ENCODE measurements at places on chromosomes 3 and 15.
A peak's percentile ranks its signal among the peaks of the same experiment; 100 is the strongest.

- no peak for DNase-seq
Measured at GRCh38 chr15:80399508-80399907, 4.7 kb upstream of the ARNT2 start.

DNA sequence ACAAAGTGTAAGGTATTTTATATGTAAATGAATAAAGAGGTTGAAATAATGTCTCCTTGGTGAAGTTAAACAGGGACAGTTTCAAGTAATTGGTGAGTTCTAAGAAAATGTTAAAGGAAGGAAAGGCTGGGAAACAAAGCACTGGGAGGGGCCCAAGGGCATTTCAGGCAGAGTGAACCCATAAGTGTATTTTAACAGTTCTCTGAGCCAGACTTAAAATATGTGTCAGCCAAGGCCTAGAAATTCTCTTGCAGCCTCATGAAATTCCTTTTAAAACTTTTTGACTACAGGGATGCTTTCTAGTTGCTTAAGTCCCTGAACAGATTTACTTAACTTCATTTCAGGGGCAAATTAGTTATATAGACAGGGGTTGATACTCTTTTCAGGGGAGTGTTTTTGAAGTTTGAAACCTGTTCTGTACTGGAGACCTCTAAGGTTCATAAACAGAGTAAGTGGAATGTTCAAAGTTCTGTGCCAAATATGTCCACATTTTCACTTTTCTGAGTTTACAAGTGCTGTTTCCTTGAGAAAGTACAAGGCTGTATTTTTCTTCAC lies 77.6 kb downstream of the GALK2 start:
- DNase-seq, result no peak

DNA sequence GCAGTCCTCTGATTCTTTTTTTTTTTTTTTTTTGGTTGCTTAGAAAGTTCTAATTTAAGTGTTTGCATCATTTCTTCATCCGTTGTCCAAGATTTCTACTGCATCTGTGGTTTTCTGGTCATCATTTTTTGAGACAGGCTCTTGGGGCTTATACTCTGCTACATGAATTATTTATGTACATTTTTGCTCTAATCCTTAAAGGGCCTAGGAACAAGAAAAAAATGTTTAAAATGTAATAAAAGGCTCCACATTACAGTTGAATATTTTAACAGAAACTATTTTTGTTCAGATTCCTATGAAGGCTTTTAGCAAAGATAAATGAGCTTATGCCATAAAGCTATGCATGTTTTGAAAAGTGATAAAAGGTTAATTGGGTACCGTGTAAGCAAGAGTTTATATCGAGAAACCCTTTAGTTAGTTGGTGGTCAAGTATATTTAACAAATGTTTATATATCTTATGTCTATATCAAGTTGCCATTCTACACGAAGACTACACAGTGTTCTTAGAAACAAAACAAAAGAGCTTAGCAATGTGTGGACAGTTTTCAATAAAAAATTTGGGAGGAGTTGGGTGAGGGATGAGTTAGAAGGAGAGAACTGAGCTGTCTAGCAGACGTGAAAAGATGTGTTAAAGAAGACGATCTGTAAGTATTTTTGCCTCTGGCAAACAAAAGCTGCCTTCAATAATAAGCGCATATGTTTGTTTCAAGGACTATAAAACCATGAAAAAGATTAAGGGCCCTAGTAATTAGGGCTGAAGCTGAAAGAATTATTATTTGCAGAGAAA lies 563.6 kb upstream of the NAALADL2 start:
- no peak for DNase-seq

GRCh38 chr15:31265871-31266711 lies 60.5 kb upstream of the KLF13 start:
- peak; percentile 92 for DNase-seq

DNA sequence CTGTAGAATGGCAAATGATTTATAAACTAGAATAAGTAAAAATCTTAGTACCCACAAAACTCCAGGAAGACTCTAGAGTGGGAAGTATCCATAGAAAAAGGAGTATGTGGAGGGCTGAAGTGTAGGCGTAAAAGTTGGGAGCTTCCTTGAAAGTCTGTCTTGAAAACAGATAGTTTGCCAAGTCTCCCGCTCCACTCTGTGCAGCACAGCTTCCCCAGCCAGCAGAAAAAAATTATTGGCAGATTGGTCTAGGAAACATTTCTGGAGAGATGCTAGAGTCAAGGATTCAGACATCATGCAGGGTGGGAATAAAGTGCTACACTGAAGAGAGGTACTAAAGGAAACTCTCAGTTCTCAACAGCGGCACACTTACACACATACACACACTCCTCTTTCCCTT lies 53.4 kb upstream of the CD200R1L start:
- no peak for DNase-seq

DNA sequence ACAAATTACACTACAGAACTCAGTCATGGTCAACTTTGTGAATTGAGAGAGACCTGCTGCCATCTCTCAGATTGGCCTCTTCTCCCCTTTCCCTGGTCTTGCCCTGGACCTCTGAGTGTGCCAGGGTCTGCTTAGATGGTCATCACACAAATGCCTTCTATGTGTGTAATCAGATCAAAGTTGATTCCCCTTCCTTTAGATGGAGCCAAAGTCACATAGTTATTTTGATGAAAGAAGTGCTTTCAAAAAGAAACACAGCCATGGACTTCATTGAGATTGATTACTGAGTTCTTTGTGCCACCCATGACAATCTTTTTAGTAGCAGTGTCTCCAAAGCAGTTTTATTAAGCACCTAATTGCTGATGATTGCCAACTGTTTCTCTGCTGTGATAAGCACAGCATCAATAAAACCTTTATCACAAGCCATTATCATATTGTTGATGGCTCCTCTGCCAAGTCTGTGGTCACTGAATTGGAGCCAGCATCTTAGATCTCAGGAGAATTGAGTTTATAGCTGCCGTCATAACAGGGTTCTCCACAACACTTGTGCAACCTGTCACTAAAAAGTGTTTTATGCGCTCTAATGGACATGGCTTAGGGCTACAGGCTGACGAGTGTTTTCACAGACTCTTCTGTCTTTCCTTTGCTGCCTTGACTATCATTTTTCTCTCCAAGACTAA lies 149.7 kb upstream of the NUDT16 start:
- DNase-seq, result peak; percentile 2

DNA sequence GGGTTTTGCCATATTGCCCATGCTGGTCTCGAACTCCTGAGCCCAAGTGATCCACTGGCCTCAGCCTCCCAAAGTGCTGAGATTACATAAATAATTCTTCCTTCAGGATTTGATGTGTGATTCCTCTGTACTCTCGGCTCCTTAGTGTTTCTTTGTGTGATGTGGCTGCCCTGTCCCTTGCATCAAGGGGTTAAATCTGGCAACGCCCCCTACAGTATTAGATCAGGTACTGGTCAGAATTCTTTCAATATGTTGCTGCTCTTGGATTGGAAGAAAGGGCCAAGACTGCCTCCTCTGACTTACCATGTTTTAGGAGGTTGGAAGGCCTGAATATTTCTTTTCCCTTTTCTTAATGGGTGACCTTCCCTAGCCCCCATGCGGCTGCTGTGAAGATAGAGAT lies 390.6 kb upstream of the WNT5A start:
- no peak for DNase-seq

DNA sequence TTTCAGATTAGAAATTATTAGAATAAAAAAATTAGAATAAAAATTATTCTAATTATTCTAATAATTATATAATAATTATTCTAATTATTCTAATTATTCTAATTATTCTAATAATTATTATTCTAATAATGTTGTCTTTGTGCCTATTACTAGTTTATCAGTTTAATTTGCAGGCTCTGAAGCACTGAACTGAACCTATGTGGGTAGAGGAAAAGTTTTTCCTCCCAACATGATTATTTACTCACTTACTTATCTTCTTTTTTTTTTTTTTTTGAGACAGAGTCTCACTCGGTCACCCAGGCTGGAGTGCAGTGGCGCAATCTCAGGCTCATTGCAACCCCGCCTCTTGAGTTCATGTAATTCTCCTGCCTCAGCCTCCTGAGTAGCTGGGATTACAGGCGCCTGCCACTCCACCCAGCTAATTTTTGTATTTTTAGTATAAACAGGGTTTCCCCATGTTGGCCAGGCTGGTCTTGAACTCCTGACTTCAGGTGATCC lies 39.7 kb upstream of the C15orf39 start:
- peak; percentile 76 for DNase-seq

DNA sequence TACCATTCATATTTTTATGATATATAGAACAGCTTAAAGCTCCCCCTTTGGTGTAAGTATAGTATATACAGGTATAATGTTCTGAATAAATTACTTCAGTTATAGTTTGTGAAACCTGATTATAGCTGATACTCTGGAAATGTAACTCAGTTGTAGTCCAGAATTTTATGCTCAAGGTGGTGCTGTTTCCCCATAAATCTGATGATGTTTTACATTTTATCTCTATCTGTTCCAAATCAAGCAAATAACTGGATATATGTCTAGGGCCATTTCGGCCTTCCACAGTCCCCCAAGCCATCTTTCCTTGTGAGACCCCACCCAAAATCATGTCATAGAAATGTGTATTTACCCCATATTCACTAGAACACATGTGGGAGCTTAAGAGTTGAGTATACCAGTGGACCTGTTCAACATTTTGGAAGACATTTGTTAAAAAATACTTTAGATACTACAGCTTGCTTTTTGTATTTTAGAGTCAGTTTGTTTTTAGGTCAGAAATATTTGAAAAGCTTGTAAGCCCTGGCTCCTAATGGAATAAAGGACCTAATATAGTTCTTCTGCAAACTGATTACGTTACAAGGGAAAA lies 107.1 kb downstream of the ATG7 start:
- DNase-seq, result peak; percentile 28

DNA sequence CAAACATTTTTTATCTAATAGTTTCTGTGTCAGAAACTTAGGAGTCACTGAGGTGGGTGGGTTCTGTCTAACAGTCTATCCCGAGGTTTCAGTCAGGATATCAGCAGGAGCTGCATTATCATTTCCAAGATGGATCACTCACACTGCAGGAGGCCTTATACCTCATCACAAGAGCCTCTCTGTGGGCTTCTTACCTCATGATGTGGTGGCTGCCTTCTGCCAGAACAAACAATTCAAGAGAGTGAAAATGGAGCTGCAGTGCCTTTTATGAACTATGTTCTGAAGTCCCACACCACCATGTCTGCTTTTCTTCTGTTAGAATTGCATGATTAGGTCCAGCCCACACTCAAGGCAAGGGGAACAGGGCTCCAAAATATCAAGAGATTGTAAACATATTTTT lies 27.9 kb downstream of the RFX7 start:
- DNase-seq, result no peak
